ENCODE measurements at places on chromosomes 6 and 20.

DNA sequence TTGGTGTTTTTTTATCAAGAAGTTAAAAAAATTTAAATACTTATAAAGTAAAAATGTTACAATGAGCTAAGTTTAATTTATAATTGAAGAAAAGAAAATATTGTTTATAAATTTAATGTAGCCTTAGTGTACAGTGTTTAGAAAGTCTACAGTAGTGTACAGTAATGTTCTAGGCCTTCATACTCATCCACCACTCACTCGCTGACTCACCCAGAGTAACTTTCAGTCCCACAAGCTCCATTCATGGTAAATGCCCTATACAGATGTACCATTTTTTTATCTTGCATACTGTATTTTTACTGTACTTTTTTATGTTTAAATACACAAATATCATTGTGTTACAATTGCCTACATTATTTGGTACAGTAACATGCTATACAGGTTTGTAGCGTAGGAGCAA lies 26.0 kb downstream of the HTR1E start:
- no peak for DNase-seq

DNA sequence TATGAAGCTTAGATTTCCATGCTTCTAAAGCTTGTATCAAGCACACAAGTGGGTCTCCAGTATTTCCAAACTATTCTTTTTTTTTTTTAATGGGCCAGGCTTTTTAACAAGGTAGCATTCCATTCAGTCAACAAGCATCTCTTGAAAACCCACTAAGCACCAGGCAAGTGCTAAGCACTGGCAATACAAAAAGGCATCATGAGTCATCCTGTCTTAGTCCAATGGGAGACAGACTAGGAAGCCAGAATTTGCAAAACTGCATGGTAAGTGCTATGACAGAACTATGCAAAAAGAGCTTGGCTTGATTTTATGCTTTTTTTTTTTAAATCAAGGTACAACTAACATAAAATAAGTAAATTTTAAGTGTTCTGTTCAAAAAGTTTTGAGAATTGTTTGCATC lies 109.3 kb upstream of the DST start:
- no peak for DNase-seq

DNA sequence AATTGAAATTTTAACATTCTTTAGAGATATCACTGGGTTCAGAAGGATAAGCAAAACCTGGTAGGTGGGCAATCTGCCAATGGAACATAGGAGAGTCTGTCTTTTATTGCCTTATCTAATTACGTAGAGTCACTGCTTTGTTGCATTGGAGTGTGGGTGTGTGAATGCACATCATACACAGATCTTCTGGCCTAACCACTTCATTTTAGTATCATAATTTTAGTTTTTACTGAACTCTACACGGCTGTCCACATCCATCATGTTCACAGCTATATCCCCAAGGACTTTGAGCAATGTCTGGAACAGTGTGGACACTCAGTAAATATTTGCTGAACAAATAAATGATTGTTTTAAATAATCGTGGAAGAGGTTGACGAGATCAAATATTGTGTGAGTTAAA lies 104.6 kb upstream of the AKIRIN2 start:
- no peak for DNase-seq

DNA sequence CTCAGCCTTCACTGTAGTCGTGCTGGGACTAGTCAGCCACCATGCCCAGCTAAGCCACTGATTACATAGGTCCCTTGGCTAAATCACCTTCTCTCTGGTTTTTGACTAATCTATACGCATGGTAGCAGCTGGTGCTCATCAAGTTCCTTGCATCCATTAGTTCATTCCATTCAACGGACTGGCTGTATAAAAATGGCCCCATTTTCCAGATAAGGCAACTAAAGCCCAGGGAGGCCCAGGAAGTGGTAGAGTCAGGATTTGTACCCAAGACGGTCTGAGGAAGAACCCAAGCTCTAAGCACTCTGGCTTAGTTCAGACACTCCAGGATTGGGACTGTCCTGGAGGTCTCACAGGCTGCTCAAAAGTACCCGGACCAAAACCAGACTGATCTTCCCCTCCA lies 4.9 kb downstream of the E2F1 start:
- DNase-seq = no peak

DNA sequence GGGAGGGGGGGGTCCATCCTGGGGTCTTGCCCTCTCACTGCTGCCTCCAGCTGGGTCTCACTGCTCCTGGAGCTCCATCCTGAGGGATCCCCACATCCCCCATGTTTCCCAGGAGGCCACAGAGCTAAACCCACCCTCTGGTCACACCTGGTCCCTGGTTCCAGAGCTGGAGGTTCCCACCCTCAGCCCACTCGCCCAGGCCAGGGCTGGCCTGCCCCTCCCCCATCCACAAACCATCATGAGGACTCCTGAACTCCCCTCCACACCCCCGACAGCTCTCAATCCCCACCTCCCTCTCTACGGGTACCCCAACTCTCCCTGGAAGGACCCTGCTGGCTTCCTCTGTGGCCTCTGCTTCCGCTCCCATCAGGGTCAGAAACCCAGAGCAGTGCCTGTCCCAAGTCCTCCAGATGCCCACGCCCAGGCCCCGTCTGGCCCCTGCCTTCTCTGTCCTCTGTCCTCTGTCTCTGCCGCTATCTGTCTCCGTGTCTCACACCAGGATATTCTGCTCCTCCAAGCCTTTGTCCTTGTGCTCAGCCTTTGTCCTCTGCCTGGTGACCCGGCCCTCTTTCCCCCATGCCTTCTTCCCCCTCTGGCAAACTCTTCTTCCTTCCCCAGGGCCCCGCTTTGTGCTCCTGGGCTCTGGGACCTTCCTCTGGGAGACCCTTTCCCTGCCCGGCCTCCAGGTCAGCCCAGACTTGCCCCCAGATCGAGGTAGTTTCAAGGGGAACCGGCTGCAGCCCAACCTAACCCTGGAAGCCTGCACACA lies 74.0 kb downstream of the SRC start:
- no peak for DNase-seq

DNA sequence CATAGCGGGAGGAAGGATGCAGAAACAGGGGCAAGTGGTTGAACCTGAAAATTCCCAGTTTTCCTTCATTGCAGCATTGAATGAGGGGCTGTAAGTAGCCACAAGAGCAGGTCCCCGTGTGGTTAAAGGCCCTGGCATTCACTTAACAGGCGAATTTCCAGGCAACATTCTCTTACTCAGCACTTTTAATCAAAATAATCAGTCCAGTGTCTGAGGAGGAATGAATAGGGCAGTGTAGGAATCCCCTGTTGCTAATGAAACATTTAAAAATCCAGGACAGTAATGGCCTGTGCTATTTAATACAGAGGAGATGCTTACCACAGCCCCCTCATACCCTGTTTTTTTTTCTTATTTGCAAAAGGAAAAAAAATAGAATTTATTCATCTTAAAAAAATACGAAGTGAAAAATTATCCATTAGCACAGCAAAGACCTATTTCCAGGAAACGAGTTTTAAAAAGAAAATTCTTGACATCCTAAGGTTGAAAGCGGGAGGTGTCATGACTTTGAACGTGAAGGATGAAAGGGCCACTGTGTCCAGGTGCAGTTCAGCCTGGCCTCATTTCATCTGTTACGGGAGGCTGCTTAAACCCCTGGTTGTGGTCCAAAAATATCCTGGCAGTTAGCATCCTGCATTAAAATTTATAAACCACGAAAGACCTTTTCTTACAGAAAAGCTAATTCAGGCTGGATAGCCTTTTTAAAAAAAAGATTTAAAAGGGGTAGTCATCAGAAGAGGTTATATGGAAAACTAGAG lies 20.2 kb downstream of the MYLK4 start:
- no peak for DNase-seq

GRCh38 chr20:44183282-44183681 lies 3.7 kb downstream of the JPH2 start:
- no peak for DNase-seq

DNA sequence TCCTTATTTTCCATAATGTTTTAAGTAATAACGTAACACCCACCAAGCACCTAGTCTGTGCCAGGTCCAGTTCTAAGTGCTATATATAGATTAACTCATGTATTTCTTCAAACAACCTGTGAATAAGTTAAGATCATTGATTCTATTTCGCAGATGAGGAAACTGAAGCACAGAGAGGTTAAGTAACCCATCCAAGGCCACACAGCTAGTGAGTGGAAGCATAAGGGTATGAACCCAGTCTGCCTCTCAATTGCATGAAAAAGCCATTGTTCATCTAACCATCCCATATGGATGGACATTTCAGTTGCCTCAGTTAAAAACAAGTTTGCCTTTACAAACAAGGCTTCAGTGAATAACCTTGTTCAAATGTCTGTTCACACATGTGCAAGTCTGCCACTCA lies 20.8 kb downstream of the TGM6 start:
- no peak for DNase-seq

DNA sequence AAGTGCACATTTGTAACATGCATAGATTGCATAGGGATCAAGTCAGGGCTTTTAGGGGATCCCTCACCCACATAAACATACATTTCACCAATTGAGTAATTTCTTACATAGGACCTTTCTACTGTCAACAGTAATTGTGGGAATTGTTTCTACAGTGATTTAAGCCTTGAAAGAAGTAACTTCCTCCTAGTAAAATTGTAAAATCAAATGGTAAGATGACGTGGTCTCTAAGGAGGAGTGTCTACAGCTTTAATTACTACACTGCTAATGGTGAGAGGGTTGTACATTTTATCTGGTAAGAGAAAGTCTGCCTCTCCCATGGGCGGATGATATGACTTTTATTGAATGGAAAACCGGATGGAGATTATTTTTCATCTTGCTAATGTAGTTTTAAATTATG lies 98.0 kb downstream of the RPP40 start:
- DNase-seq = no peak

DNA sequence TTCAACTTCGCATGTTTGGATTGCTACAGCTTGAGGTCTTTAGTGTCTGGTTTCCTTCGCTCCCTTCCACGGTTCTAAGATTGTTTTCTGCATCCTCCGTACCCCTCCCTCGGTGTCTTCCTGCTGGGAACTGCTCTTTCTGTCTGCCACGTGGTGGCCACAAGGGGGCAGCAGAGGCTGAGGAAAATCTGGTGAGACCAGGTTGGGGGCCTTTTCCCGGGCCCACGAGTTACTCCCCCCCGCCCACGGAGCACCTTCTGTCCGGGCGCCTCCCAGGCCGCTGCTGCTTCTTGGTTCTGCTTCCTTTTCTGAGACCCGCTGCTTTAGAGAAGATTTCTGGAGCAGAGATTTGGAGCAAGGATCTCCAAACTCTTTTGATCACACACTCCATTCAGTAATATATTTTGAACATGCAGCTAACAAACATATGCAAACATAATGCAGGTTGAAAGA lies 21.1 kb upstream of the NOTCH4 start:
- DNase-seq = no peak

DNA sequence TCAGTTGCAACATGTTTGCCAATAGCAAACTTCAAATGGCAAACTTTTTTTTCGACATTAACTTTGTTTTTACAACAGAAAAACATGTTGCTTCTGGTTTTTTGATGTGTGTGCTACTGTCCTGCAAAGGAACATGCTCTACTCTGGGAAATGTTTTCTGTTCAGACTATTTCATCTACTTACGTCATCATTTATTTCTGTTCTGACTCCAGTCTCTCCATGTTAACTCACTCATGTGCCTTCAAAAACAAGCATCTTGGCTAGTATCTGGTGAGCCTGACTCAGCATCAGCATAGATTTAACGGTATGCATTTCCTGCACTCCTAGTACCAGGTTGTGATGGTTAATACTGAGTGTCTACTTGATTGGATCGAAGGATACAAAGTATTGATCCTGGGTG lies 36.1 kb upstream of the MAP7 start:
- DNase-seq = no peak

DNA sequence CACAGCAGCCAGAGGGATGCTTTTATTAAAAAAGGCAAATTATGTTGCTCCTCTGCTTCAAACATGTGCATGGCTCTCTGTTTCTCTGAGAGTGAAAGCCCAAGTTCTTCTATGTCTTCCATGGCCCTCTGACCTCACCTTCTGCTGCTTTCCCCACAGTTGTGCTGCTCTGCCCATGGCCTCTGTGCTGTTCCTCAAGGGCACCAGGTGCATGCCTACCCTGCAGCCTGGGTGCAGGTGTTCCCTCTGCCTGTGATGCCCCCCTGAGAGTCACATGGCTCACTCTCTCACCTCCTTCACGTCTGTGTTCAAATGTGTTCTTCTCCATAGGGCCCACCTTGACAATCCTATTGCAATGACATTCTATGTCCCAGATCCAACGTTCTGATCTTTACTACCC lies 477.0 kb upstream of the CHD6 start:
- no peak for DNase-seq

DNA sequence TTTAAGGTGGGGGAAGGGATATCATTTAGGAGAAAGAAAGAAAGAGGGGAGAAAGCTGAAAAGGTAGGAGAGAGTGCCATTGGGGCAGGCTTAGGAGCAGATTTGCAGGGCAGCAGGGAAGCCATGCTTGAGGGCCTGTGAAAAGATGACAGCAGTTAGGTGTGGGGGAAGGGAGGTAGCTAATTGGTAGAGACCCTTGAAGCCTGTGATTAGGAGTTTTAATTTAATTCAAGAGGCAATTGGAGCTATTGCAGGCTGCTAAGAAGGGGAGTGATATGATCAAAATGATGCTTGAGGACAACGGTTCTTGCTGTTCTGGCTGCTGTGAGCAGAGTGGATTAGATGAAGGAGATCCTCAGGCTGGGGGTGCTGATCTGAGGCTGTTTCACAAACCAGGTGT lies 24.5 kb upstream of the SEC63 start:
- DNase-seq = no peak

- DNase-seq = no peak
These were observed 46.2 kb downstream of the VAPB start for GRCh38 chr20:58435237-58435636.

- DNase-seq = no peak
These were observed 45.1 kb downstream of the RNASET2 start for GRCh38 chr6:166911248-166911677.

DNA sequence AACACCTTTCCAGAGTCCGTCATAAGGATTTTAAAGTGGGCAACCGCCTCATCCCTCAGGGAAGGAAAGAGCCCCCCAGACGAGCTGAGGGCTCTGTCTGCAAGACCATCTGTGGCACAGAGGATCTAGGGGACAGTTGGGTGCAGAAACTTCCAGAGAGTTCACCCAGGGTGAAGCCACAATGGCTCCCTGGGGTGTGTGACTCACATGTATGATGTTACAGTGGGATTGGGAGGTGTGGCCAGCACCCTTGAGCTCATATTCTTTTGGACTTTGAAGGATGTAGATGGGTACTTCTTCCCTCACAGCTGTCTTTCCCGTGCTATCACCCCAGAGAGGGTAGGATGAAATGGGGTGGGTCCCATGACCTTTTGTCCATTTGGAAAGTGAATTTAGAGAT lies 95.5 kb downstream of the NCR2 start:
- DNase-seq = no peak

- no peak for DNase-seq
These were observed 105.8 kb upstream of the TRAF3IP2 start for GRCh38 chr6:111711476-111711875.

- DNase-seq = no peak
These were observed 238.0 kb downstream of the KHDC1L start for GRCh38 chr6:72987301-72987700.

GRCh38 chr6:44104481-44105021 lies 22.7 kb downstream of the MRPL14 start:
- DNase-seq = no peak

GRCh38 chr20:8854571-8854970 lies 214.3 kb upstream of the PLCB4 start:
- no peak for DNase-seq

All from keratinocyte (primary cell).